ENCODE measurements at places on chromosomes 2 and 18.

DNA sequence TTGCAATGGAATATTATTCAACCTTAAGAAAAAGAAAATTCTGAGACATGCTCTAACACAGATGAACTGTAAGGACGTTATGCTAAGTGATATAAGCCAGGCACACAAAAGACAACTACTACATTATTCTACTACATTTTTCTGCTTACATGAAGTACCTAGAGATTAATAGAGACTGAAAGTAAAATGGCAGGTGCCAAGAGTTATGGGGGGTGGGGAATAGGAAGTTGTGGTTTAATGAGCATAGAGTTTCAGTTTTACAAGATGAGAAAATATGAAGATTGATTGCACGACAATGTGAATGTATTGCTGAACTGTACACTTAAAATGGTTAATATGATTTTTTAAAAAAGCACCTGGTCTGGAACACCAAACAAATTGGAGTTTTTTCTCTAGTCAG is 1231.6 kb upstream of the DDX18 start:
- DNase-seq, result no peak

DNA sequence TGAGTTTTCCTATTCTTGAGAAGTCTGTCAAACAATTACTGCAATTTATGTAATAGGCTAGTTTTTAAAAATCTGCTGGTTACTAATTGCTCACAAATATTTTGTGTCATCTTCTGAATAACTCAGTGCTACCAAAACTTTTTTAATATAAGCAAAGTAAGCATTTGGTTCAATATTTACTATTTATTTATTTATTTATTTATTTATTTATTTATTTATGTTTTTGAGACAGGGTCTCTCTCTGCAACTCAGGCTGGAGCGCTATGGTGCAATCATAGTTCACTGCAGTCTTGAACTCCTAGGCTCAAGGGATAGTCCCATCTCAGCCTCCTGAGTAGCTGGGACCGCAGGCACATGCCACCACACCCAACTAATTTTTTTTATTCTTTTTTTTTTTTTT is 60.4 kb upstream of the CDH20 start:
- DNase-seq, result no peak

- DNase-seq, result no peak
Observed at GRCh38 chr2:12871694-12872315, 155.1 kb downstream of the TRIB2 start.

GRCh38 chr2:197925204-197925603 is 120.8 kb downstream of the PLCL1 start:
- no peak for DNase-seq

GRCh38 chr2:218364196-218364595 is 7.5 kb downstream of the CATIP start:
- DNase-seq, result no peak

Measured in HT1080 (cell line).